ENCODE measurements at places on chromosomes 1 and 21.

DNA sequence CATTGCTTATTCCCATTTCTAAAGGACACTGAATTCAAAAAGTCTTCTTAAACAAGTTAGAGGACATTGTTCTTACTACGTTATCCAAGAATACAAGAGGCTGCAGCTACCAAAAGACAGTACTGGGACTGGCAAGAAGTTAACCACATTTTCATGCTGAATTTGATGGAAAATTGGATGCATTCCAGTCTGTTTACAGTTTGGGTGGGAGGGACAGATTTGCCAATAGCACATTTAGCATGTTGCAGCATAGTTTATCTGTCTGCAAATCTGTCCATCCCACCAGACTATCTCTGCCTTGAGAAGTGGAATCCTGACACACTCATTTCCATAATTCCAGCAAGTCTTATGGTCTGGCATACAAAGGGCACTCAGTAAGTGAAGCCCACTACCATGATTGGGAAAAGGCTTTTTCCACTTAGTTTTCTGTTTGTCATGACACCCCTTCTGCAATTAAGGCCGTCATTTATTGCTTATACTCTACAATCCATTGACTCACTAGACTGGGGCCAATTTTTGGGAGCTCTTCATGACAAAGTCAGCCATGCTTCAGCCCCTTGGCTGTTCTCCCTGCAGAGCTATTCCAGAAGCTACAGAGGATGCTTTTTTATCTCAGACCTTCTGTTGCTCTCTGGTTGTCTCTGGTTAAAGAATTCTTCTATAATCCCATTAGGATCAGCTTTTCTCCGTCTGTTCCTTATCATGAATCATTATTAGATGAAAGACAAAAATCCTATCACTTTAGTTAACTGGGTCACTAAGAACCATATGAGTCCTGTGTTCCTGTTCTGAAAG, 355.8 kb upstream of the PTBP2 start:
- H3K27ac ChIP-seq = no peak overlapping the region
- peaks cover 8% of the 10 kb centered on the region for H3K4me1 ChIP-seq
- H3K36me3 ChIP-seq = no peaks in the 10 kb centered on the region
- peak; percentile 25 for DNase-seq
- no peaks in the 10 kb centered on the region for H3K27me3 ChIP-seq
- no peak overlapping the region for H3K4me3 ChIP-seq

DNA sequence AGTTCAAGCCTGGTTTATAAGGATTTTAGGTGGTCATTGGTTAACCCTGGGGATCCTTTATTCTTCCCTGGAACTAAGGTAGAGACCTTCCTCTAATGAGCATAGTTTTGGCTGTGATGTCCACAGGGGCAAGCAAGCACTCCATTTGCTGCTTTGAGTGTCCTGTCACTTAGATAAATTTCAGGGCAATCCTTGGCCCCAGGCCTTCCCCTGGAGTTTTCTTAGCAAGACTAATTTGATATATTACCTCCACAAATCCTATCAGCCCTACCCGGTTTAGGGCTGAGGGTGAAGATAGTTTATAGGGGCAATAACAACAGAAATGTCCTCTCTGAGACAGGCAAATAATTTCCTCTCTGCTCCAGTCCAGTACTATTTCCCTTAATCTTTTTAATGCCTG, 166.6 kb downstream of the CYYR1 start:
- DNase-seq = no peak
- peaks cover 36% of the 10 kb centered on the region for H3K4me1 ChIP-seq
- peak overlapping the region; percentile 57 for H3K27ac ChIP-seq
- no peaks in the 10 kb centered on the region for H3K27me3 ChIP-seq
- H3K4me3 ChIP-seq = no peak overlapping the region
- H3K36me3 ChIP-seq = no peaks in the 10 kb centered on the region

GRCh38 chr1:109269981-109270622, 12.8 kb downstream of the PSRC1 start:
- no peaks in the 10 kb centered on the region for H3K4me1 ChIP-seq
- H3K27ac ChIP-seq = no peak overlapping the region
- H3K36me3 ChIP-seq = peaks cover 23% of the 10 kb centered on the region
- DNase-seq = no peak
- H3K27me3 ChIP-seq = no peaks in the 10 kb centered on the region
- H3K4me3 ChIP-seq = no peak overlapping the region

GRCh38 chr1:205442051-205442725, 13.7 kb downstream of the BLACAT1 start:
- H3K4me1 ChIP-seq = peaks cover 86% of the 10 kb centered on the region
- no peaks in the 10 kb centered on the region for H3K27me3 ChIP-seq
- no peak for DNase-seq
- H3K4me3 ChIP-seq = no peak overlapping the region
- H3K27ac ChIP-seq = peak overlapping the region; percentile 58

- DNase-seq = no peak
- no peaks in the 10 kb centered on the region for H3K36me3 ChIP-seq
- no peak overlapping the region for H3K27ac ChIP-seq
Observed at GRCh38 chr1:86324130-86324822, 71.8 kb downstream of the ODF2L start.

DNA sequence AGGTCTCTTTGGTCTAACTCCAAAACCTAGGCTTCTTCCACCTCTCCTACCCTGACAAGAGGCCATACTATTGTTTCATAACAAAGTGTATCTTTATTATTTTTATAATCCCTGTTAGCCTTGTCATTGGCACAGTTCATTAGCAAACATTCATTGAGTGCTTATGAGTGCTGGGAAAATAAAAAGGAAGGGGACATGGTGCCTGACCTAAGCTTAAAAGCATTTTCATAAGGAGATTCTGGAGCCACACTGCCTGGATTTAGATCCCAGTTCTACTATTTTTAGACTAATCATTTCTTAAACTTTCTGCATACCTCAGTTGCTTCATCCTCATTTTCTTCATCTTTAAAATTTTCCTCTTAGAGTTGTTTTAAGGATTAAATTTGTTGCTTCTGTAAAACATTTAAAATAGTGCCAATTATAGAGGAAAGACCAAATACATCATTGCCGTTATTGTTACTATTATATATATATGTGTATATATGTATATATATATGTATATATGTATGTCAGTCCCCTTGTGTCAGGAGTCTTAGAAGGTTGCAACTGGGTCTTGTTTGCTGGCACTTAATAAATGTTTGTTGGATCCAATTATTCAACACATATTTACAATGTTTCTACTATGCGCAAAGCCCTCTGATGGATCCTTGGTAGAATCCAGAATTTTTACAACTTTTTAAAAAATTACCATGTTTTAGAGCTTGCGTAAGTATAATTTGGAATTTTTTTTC, 250.9 kb upstream of the SGIP1 start:
- H3K27ac ChIP-seq = no peak overlapping the region
- H3K4me3 ChIP-seq = no peak overlapping the region
- H3K4me1 ChIP-seq = peaks cover 7% of the 10 kb centered on the region
- no peaks in the 10 kb centered on the region for H3K36me3 ChIP-seq
- no peaks in the 10 kb centered on the region for H3K27me3 ChIP-seq

GRCh38 chr1:65308781-65309303, 501 bp upstream of the DNAJC6 start:
- peak overlapping the region; percentile 32 for H3K4me3 ChIP-seq
- H3K27ac ChIP-seq = no peak overlapping the region
- no peaks in the 10 kb centered on the region for H3K36me3 ChIP-seq
- DNase-seq = no peak
- H3K4me1 ChIP-seq = peaks cover 6% of the 10 kb centered on the region
- H3K27me3 ChIP-seq = peaks cover 62% of the 10 kb centered on the region

- H3K27ac ChIP-seq = no peak overlapping the region
- H3K4me1 ChIP-seq = no peaks in the 10 kb centered on the region
- no peak for DNase-seq
- H3K36me3 ChIP-seq = no peaks in the 10 kb centered on the region
- no peaks in the 10 kb centered on the region for H3K27me3 ChIP-seq
Observed at GRCh38 chr1:57800376-57800775, 376.5 kb upstream of the DAB1 start.

- H3K4me1 ChIP-seq = no peaks in the 10 kb centered on the region
- peak overlapping the region; percentile 64 for H3K4me3 ChIP-seq
- H3K27ac ChIP-seq = no peak overlapping the region
- no peaks in the 10 kb centered on the region for H3K36me3 ChIP-seq
- H3K27me3 ChIP-seq = no peaks in the 10 kb centered on the region
Observed at GRCh38 chr1:24503059-24503751, 569 bp downstream of the RCAN3 start.

- H3K4me1 ChIP-seq = no peaks in the 10 kb centered on the region
- no peak for DNase-seq
- H3K4me3 ChIP-seq = no peak overlapping the region
- no peak overlapping the region for H3K27ac ChIP-seq
Observed at GRCh38 chr1:171422511-171422910, 62.8 kb upstream of the PRRC2C start.

- no peaks in the 10 kb centered on the region for H3K27me3 ChIP-seq
- peaks cover 7% of the 10 kb centered on the region for H3K4me1 ChIP-seq
- no peaks in the 10 kb centered on the region for H3K36me3 ChIP-seq
Observed at GRCh38 chr1:236677641-236678235, 8.6 kb upstream of the ACTN2 start.

- peaks cover 15% of the 10 kb centered on the region for H3K36me3 ChIP-seq
- DNase-seq = no peak
- no peaks in the 10 kb centered on the region for H3K27me3 ChIP-seq
- H3K27ac ChIP-seq = peak overlapping the region; percentile 85
Observed at GRCh38 chr1:161046605-161047228, 940 bp upstream of the USF1 start.

DNA sequence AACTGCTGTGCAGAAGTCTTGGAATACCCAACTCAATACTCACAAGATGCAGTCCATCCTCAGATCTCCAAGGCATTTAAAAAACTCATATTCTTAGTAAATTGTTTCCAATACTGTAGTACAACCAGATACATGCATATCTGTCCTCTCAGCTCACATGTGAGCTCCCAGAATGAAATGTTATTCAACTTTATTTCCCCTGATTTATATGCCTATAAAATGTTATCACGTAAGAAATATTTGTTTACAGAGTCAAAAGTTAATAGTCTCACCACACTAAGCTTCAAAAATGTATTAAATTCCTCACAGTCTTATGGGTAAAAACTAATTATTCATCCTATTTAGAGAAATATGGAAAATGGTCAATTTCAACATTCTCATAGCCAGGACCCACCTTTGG, 56.6 kb downstream of the LTN1 start:
- peaks cover 6% of the 10 kb centered on the region for H3K36me3 ChIP-seq
- H3K27ac ChIP-seq = no peak overlapping the region
- H3K27me3 ChIP-seq = no peaks in the 10 kb centered on the region
- no peaks in the 10 kb centered on the region for H3K4me1 ChIP-seq
- no peak overlapping the region for H3K4me3 ChIP-seq

DNA sequence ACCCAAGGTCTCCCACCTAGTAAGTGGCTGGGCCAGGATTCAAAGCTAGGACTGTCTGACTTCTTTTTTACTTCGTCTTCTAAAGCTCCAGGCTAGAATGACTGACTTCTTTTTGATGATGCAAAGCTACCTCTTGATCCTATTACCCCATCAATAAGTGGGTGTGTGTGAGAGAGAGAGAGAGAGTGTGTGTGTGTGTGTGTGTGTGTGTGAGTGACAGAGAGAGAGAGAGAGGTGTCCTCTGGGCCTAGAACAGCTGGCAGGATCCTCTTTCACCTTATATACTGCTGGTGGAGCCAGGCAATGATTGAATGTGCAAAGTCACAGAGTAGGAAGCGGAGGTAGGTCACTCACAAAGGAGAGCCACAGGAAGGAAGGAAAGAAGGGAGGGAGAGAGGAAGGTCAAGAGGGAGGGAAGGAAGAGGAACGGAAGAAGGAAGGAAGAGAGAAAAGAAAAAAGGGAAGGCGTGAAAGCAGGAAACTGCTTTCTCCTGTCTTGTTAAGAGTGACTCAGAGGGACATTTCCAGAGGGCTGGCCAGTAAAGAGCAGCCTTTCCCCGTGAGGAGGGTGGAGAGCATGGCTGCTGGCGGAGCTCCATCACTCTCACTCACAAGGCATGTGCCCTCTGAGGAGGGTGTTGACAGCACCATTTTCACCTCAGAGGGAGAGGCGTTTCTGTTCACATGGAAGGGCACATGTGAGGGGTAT, 68.9 kb downstream of the CDC7 start:
- peak; percentile 10 for DNase-seq
- no peaks in the 10 kb centered on the region for H3K4me1 ChIP-seq
- no peaks in the 10 kb centered on the region for H3K36me3 ChIP-seq

GRCh38 chr1:30976143-30976542, 67.6 kb upstream of the SDC3 start:
- H3K4me3 ChIP-seq = no peak overlapping the region
- H3K36me3 ChIP-seq = peaks cover 51% of the 10 kb centered on the region
- peaks cover 27% of the 10 kb centered on the region for H3K4me1 ChIP-seq
- DNase-seq = peak; percentile 18
- no peak overlapping the region for H3K27ac ChIP-seq
- no peaks in the 10 kb centered on the region for H3K27me3 ChIP-seq

DNA sequence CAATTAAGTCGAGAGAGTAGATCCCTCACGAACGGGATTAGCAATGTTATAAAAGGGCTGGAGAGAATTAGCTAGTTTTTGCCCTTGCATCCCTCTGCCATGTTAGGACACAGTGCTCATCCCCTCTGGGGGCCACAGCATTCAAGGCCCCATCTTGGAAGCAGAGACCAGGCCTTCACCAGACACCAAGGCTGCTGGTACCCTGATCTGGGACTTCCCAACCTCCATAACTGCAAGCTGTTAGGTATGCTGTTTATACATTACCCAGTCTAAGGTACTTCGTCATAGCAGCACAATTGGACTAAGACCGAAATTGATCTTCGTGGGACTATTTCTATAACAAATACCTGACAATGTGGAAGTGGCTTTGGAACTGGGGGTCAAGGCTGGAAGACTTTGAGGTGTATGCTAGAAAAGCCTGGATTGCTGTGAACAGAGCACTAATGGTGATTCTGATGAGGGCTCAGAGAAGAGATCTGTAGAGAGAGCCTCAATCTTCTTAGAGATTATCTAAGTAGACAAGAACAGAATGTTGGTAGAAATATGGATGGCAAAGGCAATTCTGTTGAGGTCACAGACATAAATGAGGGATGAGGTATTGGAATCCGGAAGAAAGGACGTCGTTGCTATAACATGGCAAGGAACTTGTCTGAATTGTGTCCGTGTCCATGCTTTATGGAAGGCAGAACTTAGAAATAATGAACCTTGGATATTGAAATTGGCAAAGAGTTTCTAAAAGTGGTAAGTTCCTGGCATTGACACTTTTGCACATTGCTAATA, 83.8 kb upstream of the KIF26B start:
- H3K36me3 ChIP-seq = no peaks in the 10 kb centered on the region
- H3K27me3 ChIP-seq = no peaks in the 10 kb centered on the region
- no peak overlapping the region for H3K27ac ChIP-seq
- no peak overlapping the region for H3K4me3 ChIP-seq

GRCh38 chr1:231446138-231446537, 24.1 kb upstream of the EGLN1 start:
- no peaks in the 10 kb centered on the region for H3K4me1 ChIP-seq
- no peaks in the 10 kb centered on the region for H3K36me3 ChIP-seq
- H3K4me3 ChIP-seq = no peak overlapping the region
- no peaks in the 10 kb centered on the region for H3K27me3 ChIP-seq

Data from A673 (cell line).